ENCODE measurements at places on chromosomes 5 and 9.

- DNase-seq, result no peak
Measured at GRCh38 chr9:27184556-27185351, 75.7 kb downstream of the TEK start.

DNA sequence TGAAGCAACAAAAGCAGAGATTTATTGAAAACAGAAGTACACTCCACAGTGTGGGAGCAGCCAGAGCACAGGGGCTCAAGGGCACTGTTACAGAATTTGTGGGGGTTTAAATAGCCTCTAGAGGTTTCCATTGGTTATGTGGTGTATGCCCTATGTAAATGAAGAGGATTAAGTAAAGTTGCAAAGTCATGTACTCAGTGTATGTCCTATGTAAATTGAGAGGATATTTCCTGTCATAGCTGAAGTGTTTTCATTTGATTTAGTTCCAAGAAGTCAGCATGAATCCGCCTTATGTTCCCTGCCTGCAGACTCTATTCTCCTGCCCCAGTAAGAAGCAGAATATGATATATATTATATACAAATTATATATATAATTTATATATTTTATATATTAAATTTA, 966.0 kb upstream of the COX7C start:
- DNase-seq, result no peak

GRCh38 chr9:88280816-88281382, 107.3 kb upstream of the SPIN1 start:
- no peak for DNase-seq

DNA sequence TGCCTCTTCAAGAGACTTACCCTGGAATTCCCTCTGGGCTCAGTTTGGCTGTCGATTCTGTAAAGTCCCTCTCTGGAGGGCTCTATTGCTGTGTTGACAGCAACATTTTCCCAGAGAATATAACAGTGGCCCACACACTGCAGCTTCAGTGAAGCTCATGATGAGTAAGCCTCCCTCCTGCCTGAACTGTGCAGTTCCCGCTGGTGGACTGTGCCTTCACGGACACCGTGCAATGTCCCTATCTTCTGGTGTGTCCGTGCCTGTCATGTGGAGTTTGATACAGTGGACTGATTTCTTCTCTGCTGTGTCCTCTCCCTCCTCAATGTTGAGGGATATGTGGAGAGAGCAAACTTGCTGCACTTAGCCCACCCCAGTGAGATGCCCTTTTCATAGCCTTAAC, 109.0 kb downstream of the NTRK2 start:
- no peak for DNase-seq

Measured in NCI-H510A treated with DMSO at 0.1 percent for 48 hours (cell line).